Stimulated activated CD4-positive, alpha-beta T cell treated with anti-CD3 and anti-CD28 coated beads, Interleukin-15, amount 100 ng/mL, for 48 hours (primary cell): ENCODE measurements at places on chromosomes 2 and 18.

GRCh38 chr18:9068346-9068745, 34.2 kb upstream of the NDUFV2 start:
- DNase-seq = no peak

DNA sequence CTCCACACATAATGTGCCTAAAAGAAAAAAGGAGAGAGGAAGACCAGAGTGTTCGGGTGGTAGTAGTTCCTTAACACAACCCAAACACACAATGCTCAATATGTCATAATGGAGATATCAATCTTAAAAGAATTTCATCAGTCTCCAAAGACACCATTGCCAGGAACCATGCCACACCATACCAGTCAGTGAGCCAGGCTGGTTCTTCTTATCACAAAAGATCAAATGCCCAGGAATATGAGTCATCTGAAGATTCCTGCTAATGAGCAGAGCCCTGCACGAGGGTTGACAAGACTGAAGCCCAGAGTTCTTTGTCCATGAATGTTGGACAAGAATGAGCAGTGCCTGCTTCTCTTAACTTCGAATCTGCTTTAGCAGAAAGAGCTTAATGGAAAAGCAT, 262.3 kb downstream of the ZNF516 start:
- no peak for DNase-seq

DNA sequence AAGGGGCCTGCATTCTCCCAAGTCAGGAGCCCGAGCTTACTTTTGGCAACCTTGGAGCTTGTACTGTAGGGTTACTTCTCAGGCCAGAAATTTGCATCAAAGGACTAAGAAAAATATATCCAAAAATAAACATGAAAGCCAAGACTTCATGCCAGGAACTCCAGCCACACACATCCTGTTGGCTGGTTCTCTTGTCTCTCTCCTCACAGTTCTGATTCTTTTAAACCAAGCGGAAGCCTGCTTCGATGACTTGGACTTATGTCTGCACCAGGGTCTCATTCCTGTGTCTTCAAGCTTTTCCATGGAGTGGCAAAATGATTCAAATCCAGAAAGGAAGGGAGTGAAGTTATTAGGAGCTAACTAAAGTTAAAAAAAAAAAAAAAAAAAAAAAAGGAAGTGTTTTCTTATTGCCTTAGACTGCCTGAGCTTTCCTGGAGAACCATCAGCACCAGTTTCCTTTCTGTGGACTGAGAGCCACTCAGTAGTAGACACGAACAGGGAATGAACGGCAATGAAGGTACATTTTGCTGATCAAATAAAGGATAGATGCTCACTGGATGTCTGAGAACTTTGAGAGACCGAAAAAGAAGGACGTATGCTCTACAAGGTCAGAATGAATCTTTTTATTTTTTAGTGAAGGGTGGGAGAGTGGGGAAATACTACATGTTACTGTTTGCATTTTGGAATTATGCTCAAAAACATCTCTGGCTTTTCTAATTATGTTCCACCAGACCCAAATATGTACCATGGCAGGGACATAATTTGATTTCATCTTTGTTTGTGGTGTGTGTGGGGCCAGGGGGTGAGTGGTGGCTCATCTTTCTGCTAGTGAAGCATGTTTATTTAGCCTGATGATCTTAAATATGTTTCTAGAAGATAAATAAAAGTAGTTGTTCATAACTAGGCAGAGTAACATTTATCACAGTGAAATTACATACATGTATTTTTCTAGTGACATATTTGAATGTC, 86.0 kb downstream of the RAPGEF4 start:
- no peak for DNase-seq

DNA sequence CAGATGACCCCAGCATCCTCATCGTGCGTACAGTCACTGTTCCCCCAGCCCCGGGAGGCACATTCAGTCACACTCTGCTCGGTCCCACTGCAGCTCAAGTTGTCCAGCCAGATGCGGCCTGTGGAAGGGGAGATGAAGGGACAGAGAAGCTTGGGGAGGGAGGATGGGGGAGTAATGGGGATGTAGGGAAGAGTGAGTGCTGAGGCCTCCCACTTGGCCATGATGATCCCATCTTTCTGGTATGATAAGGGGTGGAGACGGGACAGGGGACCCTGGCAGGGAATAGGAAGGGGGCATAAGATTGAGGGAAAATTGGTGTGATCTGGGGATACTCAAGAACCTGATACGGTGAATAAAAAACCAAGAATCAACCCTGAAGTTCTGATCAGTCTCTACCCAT, 3.5 kb downstream of the LOXL3 start:
- no peak for DNase-seq

DNA sequence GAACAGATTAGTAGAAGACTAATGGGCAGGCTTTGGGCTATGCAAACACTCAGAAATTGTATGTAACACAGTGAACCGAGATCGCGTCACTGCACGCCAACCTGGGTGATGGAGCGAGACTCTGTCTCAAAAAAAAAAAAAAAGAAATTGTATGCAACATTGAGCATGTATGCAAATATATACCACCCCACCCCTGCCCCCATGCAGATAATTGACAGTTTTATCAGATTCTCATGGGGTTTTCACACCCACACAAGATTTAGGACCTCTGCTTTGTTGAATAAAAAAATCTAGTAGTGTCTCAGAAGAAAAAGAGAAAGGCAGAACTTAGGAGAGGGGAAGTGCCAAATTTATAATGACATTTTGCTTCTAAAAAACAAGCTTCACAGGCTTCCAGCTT, 131.6 kb upstream of the FN1 start:
- DNase-seq = no peak

- no peak for DNase-seq
Observed at GRCh38 chr2:96304606-96305005, 740 bp downstream of the SNRNP200 start.

DNA sequence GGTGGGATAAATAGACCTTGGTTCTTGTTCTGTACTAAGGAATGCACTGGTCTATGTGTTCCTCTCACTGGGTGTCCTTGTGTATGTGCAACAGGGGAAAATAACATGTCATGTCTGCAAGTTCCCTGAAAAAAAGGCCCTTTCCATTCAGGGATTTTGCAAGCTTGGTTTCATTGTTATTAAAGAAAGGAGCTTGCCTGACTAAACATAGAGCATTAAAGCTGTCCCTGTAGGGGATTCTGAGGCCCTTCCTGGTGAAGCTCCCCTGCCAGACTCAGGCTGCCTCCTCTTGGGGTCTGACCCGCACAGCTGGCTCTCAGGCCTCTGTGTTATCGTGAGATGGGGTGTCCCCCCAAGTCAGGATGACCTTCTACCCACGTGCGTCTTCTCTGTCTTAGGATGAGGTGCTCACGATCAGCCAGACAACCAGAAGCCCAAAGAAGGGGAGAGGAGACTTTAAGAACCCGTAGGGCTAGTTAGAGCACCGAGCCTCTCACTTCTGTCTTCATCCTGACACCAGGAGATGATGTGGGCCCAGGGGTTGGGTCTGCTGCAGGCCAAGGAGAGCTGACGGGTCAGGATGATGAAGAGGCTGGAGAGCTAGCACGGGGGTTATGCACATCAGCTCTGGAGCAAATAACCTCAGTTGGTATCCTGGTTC, 21.2 kb downstream of the CAPG start:
- no peak for DNase-seq

- no peak for DNase-seq
Observed at GRCh38 chr18:55386545-55386944, 201.4 kb downstream of the TCF4 start.
